Nasal cavity respiratory epithelium epithelial cell of viscerocranial mucosa (primary cell): ENCODE measurements at places on chromosomes 1 and 21. TPM values are rescaled to one million over a fixed set of nuclear protein-coding genes. Genes with fewer than 3 reads are reported as not detected.

The BATF3 gene
- under 0.01 and 0.14 TPM in 2 replicates for total RNA-seq

The OVAAL gene
- not detected in 2 replicates for total RNA-seq

The PTPRU gene
- total RNA-seq, result 55.4 and 129 TPM in 2 replicates

The BMP8A gene
- 0.34 TPM in 1 of 2 replicates, not detected in the other for total RNA-seq

The SELENBP1 gene
- total RNA-seq, result 1.0 and 2.7 TPM in 2 replicates

The RHOU gene
- total RNA-seq, result 0.36 and 1.0 TPM in 2 replicates

The CRYZL1 gene
- total RNA-seq, result 16.1 and 22.3 TPM in 2 replicates

The TMEM39B gene
- 2.4 and 4.5 TPM in 2 replicates for total RNA-seq

The MROH9 gene
- not detected in 2 replicates for total RNA-seq

The KRTAP11-1 gene
- not detected in 2 replicates for total RNA-seq

The ADGRL2 gene
- total RNA-seq, result 38.6 and 49.5 TPM in 2 replicates

The GCSAML gene
- under 0.01 TPM in 1 of 2 replicates, not detected in the other for total RNA-seq

The NGF gene
- 4.3 and 10.3 TPM in 2 replicates for total RNA-seq

The SMPDL3B gene
- 4.3 and 5.8 TPM in 2 replicates for total RNA-seq

The PGLYRP3 gene
- 2.4 and 4.7 TPM in 2 replicates for total RNA-seq

The SLC9C2 gene
- under 0.01 TPM in 1 of 2 replicates, not detected in the other for total RNA-seq

The THEM5 gene
- not detected in 2 replicates for total RNA-seq

The MIXL1 gene
- total RNA-seq, result not detected in 2 replicates

The CD48 gene
- not detected in 2 replicates for total RNA-seq

The ERG gene
- total RNA-seq, result under 0.01 and 0.78 TPM in 2 replicates

The SIK1 gene
- 11.6 and 20.3 TPM in 2 replicates for total RNA-seq

The TRIM46 gene
- 0.34 and 1.3 TPM in 2 replicates for total RNA-seq

The ARID1A gene
- 9.6 and 49.5 TPM in 2 replicates for total RNA-seq

The SEC16B gene
- total RNA-seq, result 0.34 and 1.4 TPM in 2 replicates

The OR2L3 gene
- total RNA-seq, result not detected in 2 replicates

The OR2L2 gene
- not detected in 2 replicates for total RNA-seq

The NBPF20 gene
- 2.4 and 5.4 TPM in 2 replicates for total RNA-seq

The EPHA2 gene
- total RNA-seq, result 184 and 193 TPM in 2 replicates
